T1000 (cell line): ENCODE measurements at places on chromosomes 7 and 10.

GRCh38 chr10:23373156-23373555 lies 28.6 kb upstream of the C10orf67 start:
- no peak for DNase-seq

DNA sequence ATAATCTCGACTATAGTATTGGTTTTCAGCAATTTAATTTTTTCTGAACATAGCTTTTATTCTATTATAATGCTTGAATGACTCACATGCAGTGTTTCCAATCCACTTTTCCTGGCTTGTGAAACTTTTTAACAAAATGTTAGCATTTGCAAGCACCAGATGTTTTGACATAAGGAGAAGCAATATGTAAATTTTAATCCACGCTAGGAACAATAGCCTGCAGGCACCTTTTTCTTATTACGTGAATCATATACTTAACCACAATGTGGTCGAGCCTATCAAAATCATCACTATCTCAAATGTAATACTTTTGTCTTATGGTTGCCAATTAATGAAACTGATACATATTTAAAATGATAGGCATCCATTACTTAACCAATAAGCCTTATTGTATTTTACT lies 97.1 kb downstream of the TFEC start:
- DNase-seq = no peak

DNA sequence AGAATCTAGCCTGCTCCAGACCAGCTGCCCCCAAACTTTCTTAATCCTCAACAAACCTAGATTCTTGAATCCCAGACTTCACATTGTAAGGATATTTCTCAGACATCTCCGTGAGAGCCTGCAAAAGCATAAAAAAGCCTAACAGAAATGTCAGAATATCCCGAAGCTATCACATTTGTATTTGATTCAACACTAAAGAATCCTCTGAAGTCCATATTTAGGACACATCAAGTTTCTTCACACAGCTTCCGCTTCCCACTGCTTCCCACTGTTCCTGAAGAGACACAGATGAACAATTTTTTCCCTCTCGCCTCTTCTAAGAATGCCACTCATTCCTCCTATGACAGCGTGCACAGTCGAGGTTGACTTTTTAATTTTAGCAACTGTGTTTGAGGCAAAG lies 396.2 kb upstream of the IGFBP3 start:
- DNase-seq = no peak

- DNase-seq = peak; percentile 16
Measured at GRCh38 chr10:51422311-51423120, 276.9 kb downstream of the CSTF2T start.

DNA sequence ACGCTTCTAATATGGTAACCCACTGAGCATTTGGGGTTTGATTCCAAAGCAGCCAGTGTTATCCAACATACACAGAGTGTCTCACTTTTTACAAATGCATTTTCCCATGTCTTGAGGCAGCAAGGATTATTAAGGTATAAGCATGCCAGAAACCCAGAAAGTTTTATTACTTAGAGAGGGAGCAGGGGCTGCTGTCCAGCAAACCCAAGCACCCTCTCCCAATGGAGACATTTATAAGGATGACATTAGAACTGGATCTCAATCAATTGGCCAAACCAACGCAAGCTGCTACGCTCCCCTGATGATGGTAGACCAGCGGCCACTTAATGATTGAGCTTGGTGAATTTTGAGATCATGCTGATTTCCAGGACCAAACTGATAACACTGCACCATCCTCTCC lies 176.3 kb downstream of the FANK1 start:
- DNase-seq = no peak

DNA sequence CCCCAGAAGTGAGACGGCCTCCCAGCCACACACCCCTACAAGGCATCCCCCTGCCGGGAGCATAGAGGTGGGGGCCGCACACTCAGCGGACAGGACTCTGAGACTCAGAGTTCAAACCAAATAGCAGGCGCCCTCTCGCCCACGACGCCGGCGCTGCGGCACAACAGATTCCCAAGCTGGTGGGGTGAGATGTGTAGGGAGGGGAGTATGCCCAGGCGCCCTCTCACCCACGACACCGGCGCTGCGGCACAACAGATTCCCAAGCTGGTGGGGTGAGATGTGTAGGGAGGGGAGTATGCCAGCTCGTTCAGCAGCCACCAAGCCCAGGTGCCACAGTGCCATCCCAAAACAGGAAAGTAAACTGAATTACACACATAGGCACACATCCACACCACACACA lies 64.7 kb downstream of the TCERG1L start:
- DNase-seq = no peak

DNA sequence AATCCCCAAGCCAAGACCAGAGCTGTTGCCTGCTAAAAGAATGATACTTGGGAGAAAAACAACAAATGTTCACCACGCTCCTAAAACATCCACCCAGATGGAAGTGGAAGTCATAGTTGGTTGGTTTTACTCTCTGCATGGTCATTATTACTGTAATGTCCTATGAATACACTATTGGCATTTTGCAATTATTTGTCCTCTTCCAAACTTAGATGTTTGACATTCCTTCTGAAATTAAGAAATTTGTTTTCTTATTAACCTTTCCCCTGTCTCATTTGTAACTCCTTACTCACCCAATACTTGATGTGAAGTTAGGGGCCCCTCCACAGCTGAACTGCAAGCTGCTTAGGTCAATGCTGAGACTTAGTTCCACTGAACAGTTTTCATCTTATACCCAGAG lies 383.3 kb downstream of the INHBA start:
- no peak for DNase-seq

- DNase-seq = no peak
Measured at GRCh38 chr7:135859538-135859937, 110.9 kb upstream of the FAM180A start.

GRCh38 chr10:3668966-3669330 lies 116.1 kb downstream of the KLF6 start:
- no peak for DNase-seq

DNA sequence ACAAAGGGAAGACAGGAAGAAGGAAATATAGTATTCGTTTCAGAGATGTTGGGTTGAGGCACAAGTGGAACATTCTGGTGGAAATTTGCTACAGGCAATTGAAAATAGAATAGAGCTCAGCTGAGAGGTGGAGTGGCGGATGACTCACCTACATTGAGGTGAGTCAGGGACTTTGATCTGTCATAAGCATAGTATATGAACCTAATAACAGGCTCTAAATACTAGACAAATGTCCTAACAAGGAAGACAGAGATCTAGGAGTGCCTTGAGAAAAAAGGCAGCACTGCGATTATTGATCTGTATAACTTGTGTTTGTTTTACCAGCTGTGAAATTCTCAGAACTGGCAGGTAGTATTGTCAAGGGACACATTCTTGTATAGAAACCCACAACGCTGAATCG lies 907 bp upstream of the IFRD1 start:
- no peak for DNase-seq

GRCh38 chr10:3502673-3503072 lies 282.3 kb downstream of the KLF6 start:
- DNase-seq = no peak

GRCh38 chr7:42242381-42242780 lies 5.4 kb upstream of the GLI3 start:
- DNase-seq = no peak

DNA sequence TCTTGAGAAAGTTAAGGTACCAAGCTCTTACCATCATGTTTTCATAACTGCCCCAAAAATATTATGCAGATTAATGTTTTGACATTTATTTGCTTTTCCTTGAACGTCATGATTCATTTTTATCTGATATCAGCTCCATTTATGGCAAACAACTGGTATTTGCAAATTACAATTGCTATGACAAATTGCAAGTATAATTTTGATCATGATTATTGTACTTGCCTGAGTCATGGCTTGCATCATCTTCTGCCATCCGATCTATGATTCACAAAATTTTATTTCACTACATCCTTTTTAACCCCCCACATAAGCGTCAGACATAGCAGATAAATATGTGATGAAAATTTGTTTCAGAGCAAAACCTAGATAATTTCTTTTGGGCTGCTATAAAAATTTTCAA lies 155.0 kb downstream of the STK31 start:
- DNase-seq = no peak

DNA sequence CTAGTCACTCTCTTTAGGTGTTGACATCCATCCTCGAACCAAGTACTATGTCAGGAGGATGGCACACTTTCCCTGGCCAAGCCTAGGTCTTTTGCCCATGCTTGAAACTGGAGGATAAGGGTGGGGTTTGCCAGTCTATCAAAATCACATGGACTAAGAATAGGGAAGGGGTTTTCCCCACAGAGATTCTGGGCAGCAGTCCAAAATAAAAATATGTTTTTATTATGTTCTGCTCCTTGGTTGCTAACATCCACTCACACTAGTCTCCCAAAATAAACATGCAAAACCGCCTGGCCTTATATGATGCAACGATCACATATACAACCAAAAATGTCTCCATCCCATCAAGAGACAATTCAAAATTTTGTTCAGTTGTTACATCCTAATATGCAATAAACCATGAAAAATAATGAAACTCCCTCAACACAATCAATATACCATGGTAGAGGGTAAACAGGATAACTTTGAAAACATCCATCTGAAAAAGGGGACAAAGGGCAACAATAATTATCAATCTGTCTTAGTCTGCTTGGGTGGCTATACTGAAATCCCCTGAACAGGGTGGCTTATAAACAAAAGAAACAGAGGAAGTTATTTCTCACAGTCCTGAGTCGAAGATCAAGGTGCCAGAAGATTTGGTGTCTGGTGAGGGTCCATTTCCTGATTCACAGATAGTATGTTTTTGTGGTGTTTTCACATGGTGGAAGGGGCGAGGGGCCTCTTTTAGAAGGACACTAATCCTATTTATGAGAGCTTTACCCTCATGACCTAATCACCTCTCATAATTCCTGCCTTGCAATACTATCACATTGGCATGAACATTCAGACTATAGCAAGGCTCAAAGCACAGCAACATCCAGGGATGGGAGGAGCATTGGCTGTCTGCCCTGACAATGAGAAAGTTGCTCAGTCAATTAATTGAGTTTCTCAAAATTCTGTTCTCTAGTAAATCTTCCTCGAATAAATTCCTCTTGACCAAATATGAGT lies 159.3 kb downstream of the ETV1 start:
- no peak for DNase-seq

GRCh38 chr7:36979810-36980248 lies 255.5 kb upstream of the AOAH start:
- DNase-seq = no peak

- DNase-seq = no peak
Measured at GRCh38 chr10:101112799-101113594, 18.1 kb upstream of the TLX1 start.

DNA sequence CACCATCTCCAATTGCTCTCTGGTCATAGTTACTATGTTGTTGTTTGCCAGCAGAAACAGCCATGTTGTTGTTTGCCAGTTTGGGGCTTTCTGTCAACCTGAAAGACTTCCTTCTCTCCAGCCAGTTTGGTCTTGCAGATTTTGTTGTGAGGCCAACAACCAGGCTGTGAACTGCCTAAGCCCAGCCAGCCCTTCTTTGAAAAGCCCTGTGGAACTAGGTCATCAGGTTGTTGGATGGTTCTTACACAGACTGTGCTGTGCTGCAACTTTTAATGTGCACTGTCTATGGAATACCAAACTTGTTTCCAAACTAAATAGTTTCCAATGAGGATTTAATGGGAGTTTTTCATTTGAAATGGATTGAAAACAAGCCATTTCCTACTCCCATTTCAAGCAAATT lies 592.7 kb upstream of the GALNT17 start:
- no peak for DNase-seq

GRCh38 chr7:2894118-2894940 lies 50.2 kb upstream of the GNA12 start:
- DNase-seq = no peak

GRCh38 chr7:90465816-90466215 lies 3.6 kb upstream of the PTTG1IP2 start:
- DNase-seq = no peak

- no peak for DNase-seq
Measured at GRCh38 chr10:35453855-35454532, 117.7 kb downstream of the CCNY start.

DNA sequence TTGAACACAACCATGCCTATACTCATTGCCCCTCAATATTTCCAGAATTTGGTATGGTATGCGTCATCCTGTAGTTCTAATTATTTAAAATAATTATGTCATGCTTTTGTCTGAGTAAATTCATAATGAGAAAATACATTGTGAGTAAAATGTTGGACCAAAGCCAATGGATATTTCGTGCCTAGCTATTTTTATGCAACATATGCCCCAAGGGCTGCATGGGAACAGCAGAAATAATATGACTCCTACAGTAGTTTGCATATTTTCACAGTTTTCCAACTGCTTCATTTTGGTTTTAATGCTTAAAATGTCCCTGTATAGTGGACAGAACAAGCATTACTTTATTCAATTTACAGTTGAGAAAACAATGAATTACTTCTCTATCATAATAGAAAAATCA lies 1115.6 kb upstream of the GHITM start:
- no peak for DNase-seq

DNA sequence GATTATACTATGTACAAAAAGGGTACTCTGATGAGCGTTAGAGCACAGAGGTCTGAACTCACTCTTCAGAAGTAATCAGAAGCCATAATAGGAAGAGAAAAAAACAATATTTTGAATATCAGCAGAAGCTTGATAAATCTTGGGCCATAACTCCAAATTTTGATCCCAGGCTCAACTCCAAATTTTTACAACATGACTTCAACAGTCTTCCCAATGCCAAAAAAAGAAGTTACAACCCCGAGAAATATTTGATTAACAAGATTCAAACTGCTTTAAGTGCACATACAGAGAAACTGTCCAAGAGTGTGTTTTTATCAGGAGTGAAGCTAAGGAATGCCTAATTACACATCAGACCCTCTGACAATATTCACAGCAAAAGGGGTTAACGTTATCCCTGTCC lies 7.5 kb downstream of the MPP7 start:
- no peak for DNase-seq

GRCh38 chr7:16975712-16976111 lies 93.9 kb upstream of the AGR3 start:
- no peak for DNase-seq

DNA sequence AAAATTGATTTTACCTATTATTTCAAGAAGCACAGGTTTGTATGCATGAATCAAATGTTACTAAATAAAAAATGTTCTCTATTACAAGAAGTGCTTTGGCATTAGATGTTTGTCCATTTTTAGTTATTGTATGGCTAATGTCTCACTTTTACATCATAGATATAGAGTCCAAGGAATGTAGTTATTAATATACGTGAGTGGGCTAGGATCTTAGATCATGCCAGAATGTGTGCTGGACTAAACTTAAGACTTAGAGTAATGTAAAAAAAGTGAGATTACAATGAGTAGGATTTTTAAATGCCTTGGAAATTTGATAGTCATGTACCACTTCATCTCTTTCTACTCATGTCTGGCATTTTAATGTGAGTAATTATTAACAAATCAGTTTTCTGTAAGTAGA lies 196.6 kb downstream of the ARL4A start:
- DNase-seq = no peak

GRCh38 chr7:149027611-149028345 lies 527 bp downstream of the PDIA4 start:
- DNase-seq = no peak
